DND-41 (cell line): ENCODE measurements at places on chromosomes 5 and 9.

- peak; percentile 73 for DNase-seq
Observed at GRCh38 chr5:138662599-138662998, 87.4 kb upstream of the HSPA9 start.

- no peak for DNase-seq
Observed at GRCh38 chr9:34124099-34124498, 2.4 kb downstream of the DCAF12 start.

DNA sequence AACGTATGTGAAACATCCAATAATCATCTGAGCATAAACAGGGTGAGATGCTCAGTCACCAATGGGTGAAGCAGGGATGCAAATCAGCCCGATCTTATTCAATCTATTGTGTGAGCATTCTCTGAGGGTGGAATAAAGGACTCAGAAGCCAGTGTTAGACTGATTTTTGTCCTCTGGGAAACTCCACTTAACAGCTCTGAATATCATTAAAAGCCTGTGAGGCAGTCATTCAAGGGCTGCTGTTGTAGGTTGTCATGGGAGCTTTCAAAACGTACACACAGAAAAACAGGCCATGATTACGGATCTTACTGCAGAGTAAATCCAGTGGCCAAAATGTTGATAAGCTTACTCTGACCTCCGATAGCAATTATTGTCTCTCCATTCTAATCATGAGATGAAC is 266.5 kb upstream of the EFNA5 start:
- DNase-seq = no peak

DNA sequence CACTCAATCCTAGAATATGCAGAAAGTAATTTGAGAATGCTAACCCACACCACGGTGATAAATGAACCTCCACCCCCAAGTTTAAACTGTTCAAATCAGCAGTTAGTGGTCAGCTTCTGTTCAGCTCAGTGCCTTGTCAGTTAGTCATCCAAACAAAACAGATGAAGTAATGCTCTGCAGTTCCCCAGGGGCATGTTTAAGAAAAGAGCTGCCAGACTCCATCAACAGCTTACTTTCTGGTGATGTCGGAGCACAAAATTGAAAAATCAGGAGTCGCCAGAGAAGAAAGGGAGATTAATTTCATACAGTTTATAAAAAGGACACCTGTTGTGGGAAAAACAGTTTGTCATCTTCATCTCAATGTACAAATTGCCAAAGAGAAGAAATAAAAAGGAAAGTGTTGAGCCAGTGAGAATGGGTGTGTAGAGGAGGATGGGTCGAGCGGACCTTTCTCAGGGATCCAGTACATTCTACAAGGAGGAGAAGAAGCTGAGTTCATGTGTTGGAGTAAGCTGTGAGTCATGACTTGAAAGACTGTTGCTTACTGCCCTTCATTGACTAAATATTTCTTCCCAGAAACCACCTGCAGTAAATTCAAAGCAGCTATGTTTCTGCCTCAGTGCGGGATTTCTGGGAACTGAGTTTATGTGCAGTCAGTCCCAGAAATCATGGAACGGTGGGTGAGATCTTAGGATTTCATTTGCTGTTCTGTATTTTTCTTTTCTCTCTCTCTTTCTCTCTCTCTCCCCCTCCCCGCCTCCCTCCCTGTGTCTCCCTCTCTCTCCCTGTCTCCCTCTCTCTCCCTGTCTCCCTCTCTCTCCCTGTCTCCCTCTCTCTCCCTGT is 13.7 kb downstream of the TRIO start:
- no peak for DNase-seq

DNA sequence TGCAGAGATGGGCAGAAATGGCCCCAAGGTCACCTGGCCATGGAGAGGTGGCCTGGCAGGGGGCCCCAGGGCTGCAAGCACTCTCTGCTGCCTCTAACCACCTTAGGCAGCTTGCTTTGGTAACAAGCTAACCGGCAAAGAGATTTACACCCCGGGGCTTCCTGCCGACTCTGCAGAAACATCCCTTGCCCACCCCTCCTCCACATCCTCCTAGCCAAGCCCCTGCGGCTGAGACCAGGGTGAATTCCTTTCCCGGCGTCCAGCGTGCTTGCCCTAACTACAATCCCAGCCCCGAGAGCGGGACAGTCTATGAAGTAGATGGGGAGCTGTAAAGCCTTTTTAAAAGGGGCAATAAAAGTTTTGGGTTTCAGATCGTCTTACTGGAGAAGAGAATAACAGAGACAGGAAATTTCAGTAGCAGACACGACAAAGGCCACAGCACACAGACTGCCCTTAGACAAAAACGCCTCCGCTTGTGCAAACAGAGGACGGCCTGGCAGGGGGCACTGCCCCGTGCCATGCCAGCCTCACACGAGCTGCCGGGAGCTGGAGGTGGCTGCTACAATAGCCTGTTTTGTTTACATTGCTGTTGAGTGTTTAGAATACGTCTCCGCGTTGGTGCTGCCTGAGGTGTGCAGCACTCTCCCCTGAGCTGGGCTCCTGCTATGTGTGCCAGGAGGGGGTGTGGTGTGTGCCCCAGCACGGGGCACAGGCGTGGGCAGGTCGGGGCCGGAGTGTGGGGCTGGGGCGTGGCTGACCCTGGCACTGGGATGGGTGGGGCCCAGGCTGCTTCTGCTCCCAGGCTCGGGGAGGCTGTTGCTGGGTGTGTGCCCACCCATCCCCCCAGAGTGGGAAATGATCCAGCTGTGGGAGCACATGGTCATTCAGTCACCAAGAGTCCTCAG is 15.3 kb downstream of the MYMK start:
- DNase-seq = no peak

DNA sequence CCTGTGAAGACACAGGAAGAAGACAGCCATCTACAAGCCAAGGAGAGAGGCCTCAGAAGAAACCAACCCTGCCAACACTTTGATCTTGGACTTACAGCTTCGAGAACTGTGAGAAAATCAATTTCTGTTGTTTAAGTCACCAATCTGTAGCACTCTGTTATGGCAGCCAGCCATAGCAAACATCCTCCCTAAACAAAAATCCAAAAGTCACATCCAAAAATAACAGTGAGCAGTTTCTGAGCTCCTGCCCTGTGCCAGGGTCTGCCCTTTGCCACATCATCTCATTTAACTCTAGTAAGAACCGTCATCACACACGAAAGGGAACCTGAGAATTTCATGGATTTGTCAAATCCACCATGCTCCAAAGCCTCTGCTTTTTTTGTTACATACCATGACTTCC is 118.8 kb downstream of the TRIM36 start:
- no peak for DNase-seq

GRCh38 chr5:181190711-181191525 is 14.1 kb downstream of the TRIM7 start:
- DNase-seq = peak; percentile 48

- no peak for DNase-seq
Observed at GRCh38 chr5:123756318-123756665, 244.3 kb downstream of the CSNK1G3 start.

DNA sequence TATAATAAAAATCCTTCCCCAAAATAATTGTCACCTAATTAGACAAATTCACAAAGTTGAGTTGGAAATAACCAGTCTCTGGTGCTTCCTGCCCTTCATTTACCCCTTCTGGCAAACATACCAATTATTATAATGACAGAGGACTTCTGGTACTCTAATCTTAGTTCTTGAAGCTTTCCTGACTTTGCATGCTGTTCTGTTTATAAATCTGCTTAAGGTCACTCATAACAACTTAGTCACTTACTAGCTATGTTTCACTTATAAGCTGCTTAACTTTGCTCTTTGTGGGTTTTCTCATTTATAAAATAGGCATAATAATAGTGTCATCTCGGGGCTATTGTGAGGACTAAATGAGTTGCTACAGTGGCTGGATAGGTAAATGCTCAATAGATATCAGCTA is 446.5 kb downstream of the EFNA5 start:
- DNase-seq = no peak

DNA sequence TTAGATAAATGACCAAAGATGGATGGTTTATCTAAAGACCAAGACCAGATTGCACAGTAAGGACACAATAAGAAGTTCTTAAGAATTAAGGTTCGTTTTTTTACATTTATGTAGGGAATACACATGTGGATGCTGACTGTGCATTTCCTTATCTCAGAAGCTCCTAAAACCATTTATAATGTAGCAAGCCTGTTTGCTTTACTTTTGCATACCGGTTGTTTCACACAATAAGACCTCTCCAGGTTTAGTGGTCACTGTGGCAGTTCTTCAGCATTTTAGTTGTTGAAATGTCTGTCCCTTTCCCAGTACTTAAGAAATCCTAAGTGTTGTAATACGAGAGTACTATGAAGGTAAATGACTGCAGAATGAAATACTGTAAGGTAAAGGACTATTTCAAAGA is 43.6 kb downstream of the BASP1 start:
- DNase-seq = no peak

- no peak for DNase-seq
Observed at GRCh38 chr9:87324613-87325194, 173.0 kb upstream of the DAPK1 start.

GRCh38 chr9:90834828-90835595 is 33.4 kb downstream of the SYK start:
- DNase-seq = no peak

DNA sequence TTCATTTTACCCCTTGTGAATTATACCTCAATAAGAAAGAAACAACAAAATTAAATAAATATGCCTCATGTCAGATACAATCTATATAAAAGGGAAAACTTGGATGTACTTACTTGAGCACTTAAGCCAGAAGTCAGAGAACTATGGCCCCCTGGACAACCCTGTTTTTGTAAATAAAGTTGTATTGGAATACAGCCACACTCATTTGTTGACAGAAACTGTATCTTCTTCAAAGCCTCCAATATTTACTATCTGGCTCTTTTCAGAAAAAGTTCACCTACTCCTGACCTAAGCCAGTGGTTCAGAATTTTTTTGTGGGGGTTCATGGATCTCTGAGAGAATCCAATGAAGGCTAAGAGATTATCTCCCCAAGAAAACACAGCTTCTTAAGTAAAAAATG is 45.3 kb upstream of the RASEF start:
- no peak for DNase-seq

- DNase-seq = no peak
Observed at GRCh38 chr5:178630475-178630930, 3.7 kb upstream of the CLK4 start.

DNA sequence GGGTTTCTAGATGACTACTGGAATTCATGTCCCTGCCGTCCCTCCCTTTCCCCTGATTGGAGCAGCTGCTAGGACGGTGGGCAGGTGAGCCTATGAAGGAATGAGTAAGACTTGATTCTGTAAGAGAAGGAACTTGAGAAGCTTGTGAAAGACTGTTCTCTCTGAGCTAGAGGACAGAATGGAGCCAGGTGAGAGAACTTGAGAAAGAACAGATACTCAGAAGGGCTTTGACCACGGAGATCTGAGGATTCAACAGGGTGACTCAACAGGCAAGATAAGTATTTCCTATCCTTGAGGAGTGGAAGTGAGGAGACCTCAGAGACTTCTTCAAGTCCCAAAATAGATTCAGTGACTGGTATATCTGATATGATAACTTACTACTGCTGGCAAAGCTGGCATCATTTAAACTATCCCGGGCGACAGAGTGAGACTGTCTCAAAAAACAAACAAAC is 41.9 kb downstream of the HSDL2 start:
- DNase-seq = no peak

DNA sequence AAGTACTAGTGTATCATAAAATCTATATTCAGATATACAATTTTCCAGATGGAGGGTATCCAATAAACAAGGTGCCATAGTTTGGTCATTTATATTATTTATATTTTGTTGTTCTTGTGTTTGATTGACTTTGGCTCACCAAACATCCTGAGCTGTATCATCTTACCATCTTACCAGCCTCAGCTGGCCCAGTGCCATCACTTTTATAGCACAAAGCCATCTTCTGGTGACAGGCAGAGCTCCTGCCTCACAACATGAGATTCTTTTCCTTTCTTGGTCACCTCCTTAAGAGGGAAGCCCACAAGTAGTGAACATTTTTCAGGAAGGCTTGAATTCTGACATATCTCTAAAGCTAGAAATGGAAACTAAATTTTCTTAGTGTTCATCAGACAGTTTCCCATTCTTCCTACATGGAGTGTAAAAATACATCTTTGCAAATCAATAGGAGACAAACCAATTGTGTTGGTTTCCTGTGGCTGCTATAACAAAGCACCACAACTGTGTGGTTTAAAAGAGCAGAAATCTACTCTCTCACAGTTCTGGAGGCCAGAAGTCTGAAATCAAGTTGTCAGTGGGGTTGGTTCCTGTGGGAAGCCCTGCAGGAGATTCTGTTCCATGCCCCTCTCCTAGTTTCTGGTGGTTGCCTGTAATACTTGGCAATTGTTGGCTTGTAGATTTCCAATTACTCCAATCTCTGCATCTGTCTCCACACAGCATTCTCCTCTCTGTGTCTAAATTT is 341.8 kb downstream of the MAN2A1 start:
- DNase-seq = peak; percentile 45

DNA sequence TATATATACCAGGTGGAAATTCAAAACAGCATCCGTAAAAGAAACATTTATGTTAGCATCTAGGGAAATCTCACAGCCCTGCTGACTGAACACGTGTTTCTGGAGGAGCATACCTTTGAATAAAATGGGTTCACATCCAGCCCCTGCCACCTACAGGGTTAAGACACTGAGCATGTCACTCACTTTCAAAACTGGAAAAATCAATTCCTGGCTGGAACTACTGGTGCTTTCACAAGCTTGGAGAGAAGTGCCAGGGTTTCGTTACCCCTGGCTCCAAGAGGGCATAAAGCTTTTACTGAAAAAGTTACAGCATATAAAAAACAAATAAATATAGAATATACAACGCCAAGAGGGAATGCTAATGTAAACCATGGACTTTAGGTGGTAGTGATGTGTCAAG is 48.0 kb downstream of the SERINC5 start:
- no peak for DNase-seq
